Fibroblast of skin of right biceps (primary cell): ENCODE measurements at places on chromosomes 4 and X.
A peak's percentile ranks its signal among the peaks of the same experiment; 100 is the strongest.

GRCh38 chr4:173821036-173821435 lies 291.0 kb upstream of the HAND2 start:
- DNase-seq = peak; percentile 56

GRCh38 chr4:164081801-164082200 lies 587.3 kb downstream of the TMA16 start:
- no peak for DNase-seq

DNA sequence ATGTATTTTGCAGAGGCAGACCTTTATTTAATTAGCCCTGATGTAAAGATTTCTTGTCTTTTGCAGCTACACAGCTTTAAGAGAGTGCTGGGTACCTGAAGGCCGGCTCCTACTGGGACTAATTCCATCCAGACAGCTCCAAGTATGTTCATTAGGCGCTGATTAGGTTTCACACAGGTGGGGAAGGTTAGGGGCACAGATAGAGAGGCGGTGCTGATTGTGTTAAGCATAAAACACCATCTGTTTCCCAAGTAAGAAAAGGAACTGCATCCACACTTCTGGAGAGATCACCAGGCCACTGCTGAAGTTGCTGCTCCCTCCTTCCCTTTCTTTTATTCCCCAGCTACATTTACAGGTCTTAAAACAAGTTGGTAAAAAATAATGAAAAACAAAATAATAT lies 349.5 kb downstream of the ZIC3 start:
- no peak for DNase-seq

- no peak for DNase-seq
These were observed 73.9 kb downstream of the HTRA3 start for GRCh38 chr4:8343262-8343966.

GRCh38 chrX:68935362-68935761 lies 106.5 kb downstream of the EFNB1 start:
- no peak for DNase-seq
